ENCODE measurements at places on chromosomes 6 and 20.

- DNase-seq, result no peak
Measured at GRCh38 chr6:39251406-39251805, 22.1 kb upstream of the KCNK5 start.

DNA sequence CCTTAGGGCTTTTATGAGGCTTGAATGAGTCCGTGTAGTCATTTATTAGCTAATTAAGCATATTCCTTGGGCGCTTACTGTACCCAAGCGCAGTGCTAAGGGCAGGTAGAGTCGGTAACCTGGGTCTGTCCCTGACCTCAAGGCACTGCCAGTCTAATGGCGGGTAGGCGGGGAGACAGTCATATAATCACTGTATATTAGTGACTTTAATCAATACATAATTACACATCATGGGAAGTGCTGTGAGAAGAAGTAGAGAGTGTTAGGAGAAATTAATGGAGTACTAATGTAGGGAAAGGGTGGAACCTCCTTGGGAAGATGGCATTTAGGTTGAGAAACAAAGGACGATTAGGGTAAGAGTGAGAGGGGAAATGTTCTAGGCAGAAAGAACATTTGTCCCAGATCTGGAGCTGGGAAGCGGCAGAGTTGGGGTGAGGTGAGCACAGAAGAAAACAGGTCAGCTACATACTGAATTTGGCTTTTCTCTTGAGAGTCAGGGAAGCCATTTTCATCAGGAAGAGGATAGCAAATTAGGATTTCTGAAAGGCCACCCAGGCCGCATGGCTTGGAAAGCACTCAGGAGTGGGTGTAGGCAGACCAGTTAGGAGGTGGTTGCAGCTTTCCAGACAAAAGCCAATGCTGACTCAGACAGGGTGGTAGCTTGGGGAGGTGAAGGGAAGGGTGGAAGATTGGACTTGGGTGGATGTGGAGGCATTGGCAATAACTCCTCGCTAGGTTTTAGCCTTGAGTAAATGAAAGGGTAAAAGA lies 954 bp upstream of the BLCAP start:
- DNase-seq, result no peak

- DNase-seq, result no peak
Measured at GRCh38 chr20:23917024-23917725, 37.6 kb upstream of the CST5 start.

DNA sequence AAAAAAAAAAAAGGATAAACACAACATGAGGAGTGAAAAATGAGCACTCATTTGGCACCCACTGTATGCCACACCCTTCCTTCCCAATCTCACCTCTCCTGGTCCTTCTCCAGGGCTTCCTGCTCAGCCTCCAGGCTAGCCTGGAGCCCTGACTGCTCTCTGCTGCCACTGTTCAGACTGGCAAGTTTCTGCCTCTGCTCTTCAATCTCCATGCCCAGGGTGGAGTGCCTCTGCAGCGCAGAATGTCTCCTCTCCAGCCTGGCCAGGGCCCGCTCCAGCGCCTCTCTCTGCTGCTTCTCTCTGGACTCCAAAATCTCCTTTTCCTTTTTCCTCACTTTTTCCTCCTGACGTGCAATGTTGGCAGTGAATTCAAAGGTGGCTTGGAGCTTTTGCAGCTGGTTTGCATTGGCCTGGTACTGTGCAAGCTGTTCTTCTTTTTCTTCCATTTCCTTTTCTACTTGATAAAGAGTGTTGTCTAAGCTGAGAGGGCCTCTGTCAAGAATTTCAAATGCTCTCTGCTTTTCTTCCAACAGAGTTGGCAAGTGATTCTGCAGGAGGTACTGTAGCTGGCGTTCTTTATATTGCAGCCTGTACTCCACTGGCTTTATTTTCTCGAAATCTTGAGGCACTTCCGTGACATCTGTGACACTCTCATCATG lies 194.4 kb downstream of the KIF16B start:
- DNase-seq, result no peak

DNA sequence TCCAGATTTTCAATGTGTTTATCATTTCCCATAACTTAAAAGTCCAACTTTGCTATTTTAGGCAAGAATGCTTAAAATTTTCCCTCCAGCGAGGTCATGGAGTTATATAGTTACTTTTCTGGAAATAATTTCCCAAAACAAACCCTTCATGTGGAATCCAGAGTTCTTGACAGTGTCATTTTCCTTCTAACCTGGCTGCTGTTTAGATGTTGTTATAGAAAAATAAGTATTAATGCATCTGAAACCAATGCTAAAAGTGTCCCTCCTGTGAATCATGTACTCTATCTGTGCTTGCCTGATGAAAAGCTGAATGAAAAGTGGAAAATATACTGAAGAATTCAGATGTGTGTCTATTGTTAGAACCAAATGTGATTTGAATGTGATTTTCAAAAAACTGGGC lies 245.3 kb upstream of the HSF2 start:
- no peak for DNase-seq

DNA sequence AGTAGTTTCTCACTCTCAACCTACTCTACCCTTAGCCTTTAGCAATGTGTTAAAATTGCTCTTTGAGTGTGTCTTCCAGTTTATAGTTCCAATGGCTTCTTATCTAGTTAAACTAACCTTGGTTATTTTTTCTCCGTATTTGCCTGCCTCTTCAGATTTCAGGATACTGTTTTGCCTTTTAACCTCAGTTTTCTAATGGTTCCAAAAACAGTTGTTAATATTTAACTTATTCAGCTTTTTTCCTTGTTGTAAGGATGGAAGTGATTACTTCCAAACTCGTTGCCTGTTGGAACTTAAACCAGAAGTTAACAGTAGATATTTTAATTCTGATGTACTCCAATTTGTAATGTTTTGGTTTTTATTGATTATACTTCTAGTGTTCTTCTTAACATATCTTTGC lies 1574.9 kb downstream of the HACE1 start:
- DNase-seq, result no peak

DNA sequence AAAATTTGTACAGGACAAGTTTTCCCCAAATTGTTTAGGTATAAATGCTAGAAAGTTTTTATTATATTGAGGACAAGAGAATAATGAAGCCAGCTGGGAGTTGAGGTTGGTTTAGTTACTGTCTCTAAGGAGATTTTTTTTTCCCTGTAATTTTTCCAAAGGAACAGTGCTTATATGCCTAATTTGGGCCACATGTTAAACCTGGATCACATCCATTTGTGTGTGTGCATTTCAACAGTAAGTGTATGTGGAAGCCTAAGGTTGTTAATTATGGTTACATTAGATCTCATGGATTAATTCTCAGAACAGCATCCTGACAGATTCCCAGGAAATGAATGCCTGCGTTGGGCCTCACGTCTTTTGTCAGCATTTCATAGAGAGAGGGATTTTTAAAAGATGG lies 4.5 kb downstream of the IGF2R start:
- DNase-seq, result no peak

- no peak for DNase-seq
Measured at GRCh38 chr6:127302728-127303660, 36.3 kb downstream of the RNF146 start.

DNA sequence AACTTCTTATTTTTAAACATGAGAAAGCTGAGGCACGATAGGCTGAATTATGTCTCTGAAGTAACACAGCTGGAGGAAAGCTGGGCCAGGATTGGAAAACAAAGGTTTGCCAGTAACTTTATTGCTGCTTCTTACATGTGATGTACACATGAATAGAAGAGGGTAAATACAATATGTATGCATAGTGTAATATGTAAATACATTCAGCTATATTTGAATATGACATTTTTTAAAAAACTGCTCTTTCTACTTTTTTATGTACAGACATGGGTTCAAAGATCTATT lies 90.2 kb downstream of the ADTRP start:
- no peak for DNase-seq

GRCh38 chr20:3014179-3014578 lies 29.2 kb upstream of the GNRH2 start:
- no peak for DNase-seq

DNA sequence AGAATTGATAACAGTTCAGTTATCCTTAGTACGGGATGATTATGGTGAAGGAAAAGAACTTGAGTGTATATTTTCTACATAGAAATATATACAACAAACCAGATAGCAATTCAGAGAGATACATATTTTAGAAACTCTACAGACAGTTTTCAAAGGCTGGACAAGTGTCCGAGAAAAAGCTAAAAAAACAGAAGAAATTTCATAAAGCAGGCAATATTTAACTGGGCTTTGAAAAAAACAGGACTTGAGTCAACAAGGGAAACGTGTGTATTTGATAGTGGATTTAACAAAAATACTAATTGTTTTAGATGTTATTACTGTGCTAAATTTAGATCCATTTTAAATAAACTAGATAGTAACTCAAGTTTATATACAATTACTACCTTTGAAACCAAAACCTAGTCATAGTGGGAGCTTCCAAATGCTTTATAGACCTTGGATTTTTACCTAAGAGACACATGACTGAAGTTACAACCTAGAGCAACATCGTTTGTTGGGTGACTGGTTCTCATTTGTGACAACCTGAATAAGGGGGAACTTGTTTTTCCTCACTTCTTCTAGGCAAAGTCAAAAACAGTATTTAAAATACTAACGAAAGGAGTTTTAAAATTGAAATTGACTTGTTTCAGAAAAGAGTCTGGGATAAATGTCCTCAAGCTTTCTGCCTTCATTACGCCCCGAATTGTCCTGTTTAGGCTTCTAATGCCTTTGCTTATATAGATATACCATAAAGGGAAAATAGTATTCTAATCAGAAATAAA lies 116.7 kb upstream of the PRSS16 start:
- no peak for DNase-seq

GRCh38 chr6:37492236-37492972 lies 7.3 kb downstream of the CCDC167 start:
- no peak for DNase-seq

DNA sequence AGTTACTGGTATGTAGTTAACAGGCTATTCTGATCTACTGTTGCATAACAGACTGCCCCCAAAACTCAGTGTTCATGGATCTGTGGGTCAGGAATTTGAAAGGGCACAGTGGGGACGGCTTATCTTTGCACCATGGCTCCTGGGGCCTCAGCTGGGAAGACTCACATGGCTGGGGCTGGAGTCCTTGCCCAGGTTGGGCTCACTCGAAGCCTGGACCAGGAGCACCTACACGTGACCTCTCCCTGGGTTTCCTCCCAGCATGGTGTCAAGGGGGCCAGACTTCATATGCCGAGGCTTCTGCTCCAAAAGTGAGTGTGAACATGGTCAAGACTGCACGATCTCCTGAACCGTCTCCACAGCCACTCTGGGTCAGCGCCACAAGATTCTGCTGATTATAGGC lies 11.7 kb downstream of the SYNDIG1 start:
- DNase-seq, result no peak

- DNase-seq, result peak; percentile 90
Measured at GRCh38 chr20:62182469-62183425, at the start of gene MTG2. Gene MTG2, plus strand, starts transcription at chr20:62183028. Its CDS starts 10,393 bp downstream, at chr20:62193421.

- DNase-seq, result peak; percentile 42
Measured at GRCh38 chr6:143806282-143807102, 36.6 kb upstream of the LTV1 start.

DNA sequence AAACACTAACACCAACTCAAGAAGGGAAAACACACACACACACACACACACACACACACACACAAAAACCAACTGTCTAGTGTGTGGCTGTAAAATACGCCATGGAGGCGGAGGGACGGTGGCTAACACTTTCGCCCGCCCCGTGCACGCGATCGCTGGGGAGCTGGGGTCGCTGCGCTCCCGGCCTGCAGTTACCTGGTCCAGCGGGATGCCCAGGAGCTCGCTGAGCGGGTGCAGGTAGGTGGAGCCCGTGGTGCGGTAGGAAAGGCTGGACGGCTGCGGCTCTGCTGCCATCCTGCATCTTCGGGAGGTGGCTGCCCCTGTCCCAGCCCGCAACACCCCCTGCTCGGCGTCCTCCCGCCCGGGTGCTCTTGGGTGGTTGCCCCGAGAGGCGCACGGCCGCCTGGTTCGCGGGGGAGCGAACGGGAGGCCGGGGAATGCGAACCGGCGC lies 303 bp downstream of the MBOAT1 start:
- DNase-seq, result no peak

DNA sequence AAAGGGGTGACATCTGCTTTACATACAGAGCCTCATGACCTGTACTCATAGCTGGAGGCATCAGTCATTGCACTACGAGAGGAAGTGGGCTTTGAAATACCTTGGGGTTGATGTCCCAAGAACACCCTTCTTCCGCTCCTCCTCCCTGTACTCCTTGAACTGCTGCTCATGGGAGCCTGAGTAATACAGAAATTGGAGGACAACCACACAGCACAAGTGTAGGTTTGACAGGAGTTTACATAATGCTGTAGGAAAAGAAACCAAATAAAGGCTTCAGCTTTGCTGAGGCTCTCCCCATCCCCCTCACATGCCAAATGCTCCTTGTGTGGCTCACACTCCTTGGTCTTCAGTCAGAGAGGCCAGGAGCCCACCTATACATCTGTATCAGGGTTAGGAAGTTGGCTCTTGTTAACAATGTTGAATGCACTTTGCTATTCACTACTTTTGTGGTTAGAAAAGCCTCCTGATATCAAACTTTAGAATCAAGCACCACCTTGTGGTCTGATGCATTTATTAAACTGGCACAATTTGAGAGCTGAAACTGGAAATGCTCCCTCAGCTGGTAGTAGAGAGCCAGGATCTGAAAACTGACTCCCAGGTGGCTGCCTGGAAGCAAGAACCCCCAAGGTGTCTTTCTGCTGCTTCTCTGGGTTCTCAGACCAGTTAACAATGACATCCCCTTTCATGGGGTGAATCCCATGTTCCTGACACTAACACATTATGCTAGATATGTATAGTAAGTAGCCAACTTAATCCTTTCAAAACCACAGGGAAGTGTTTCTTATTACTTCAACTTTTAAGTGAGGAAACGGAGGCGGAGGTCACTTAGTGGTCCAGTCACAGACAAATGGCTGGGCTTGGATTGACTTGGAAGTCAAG lies 56.2 kb upstream of the EDN1 start:
- no peak for DNase-seq

- DNase-seq, result no peak
Measured at GRCh38 chr6:158536891-158537798, 22.7 kb upstream of the TMEM181 start.

DNA sequence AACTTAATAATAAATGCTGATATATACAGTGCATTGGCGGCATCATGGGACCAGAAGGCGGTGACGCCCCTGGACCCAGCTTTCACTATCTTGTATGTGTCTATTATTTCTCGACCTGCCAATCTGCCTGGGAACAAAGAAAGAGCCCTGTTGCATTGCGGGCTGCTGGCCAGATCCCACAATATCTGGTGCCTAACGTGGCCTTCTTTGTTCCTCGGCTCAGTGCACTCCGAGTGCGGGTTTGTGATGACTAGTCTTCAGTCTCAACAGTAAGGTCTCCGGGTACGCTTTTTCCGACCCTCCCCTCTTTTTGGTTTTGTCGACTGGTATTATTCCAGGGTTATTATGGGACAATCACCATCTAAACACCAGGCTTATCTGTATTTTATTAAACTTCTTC lies 291.5 kb downstream of the TBC1D32 start:
- DNase-seq, result no peak

GRCh38 chr6:91812596-91813274 lies 1225.9 kb upstream of the MAP3K7 start:
- DNase-seq, result no peak

- peak; percentile 57 for DNase-seq
Measured at GRCh38 chr6:169868458-169868857, 117.0 kb downstream of the ERMARD start.

All from stimulated activated CD8-positive, alpha-beta memory T cell treated with anti-CD3 and anti-CD28 coated beads, Interleukin-12 subunit alpha, Interleukin-12 subunit beta, amount 100 ng/mL, for 4 hours (primary cell).